ENCODE measurements at places on chromosomes 3 and 15.

- no peak for DNase-seq
Measured at GRCh38 chr3:111592143-111592542, 3.0 kb downstream of the ZBED2 start.

DNA sequence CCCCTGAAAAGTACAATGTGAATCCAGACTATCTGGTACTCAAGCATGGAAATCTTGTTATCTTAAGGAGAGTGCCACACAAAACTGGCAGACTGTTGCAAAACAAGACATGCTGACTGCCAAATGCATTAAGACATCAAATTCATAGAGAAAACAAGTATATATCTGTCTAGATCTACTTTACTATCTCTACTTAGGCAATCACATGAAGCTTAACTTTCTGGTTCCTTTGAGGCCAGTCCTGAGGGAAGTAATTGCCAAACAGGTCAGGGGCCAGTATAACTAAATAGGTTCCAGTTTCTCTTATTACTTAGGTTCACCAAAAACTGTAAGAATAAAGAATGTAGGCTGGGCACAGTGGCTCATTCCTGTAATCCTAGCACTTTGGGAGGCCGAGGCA is 15.9 kb upstream of the SLC4A7 start:
- DNase-seq = peak; percentile 18

DNA sequence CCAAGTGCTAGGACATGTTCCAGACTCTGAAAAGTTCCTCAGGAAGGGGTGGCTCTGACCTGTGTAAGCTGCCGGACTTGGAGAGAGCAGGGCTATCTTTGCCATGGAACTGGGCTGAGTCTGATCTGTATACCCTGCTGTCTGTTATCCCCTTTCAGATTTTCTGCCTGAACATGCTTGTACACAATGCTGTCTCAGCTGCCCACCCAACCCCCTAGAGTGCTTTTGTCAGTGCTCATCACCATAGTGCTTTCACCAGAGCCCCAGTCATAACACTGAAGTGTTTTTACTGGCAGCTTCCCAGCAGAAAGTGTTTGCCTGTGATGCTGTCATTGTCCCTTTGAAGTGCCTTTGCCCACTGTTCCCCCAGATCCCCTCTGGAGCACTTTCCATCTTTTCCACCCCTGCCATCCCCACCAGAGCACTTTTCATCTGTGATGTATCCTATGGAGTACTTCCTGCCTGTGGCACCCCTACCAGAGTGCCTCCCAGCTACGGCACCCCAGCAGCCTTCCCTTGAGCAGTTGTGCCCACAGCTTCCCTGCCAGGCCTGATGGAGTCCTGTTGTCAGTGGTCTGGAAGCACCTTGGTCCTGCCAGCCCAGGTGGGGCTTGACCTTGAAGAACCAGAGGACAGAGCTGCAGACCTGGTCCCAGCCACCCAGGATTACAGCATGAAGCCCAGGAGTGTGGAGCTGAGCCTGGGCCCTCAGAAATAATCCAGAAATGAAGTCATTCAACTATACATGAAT is 397.7 kb downstream of the DIPK2A start:
- DNase-seq = no peak

- DNase-seq = no peak
Measured at GRCh38 chr3:81744366-81744765, 17.1 kb downstream of the GBE1 start.

GRCh38 chr3:172152874-172153273 is 113.5 kb downstream of the FNDC3B start:
- no peak for DNase-seq

- DNase-seq = no peak
Measured at GRCh38 chr3:43260412-43260811, 25.9 kb upstream of the SNRK start.

- DNase-seq = no peak
Measured at GRCh38 chr3:4644951-4645350, 151.8 kb downstream of the ITPR1 start.

GRCh38 chr3:63462732-63463131 is 184.6 kb downstream of the SYNPR start:
- DNase-seq = no peak
